Astrocyte of the hippocampus (primary cell): ENCODE measurements at places on chromosomes 2 and 18.

- peak; percentile 60 for DNase-seq
Observed at GRCh38 chr2:177489719-177490301, 97.2 kb downstream of the AGPS start.

GRCh38 chr2:96157649-96158553 is 12.7 kb upstream of the DUSP2 start:
- no peak for DNase-seq

GRCh38 chr18:33720133-33720532 is 142.1 kb downstream of the ASXL3 start:
- DNase-seq, result peak; percentile 17

DNA sequence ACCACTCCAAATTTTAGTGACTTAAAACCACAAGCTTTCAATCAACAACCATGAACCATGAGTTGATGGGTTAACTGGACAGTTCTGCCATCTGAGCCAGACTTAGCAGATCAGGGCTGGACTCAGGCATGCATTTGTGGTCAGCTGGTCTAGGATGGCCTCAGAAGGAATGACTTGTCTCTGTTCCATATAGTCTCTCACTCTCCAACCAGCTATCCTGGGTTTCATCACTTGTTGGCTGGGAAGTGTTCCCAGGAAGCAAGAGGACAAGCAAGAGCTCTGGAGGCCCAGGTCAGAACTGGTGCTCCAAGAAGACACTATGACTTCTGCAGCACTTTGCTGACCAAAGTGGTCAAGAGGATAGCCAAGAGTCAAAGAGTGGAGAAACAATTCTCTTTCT is 17.5 kb upstream of the MAP3K20 start:
- DNase-seq, result no peak

DNA sequence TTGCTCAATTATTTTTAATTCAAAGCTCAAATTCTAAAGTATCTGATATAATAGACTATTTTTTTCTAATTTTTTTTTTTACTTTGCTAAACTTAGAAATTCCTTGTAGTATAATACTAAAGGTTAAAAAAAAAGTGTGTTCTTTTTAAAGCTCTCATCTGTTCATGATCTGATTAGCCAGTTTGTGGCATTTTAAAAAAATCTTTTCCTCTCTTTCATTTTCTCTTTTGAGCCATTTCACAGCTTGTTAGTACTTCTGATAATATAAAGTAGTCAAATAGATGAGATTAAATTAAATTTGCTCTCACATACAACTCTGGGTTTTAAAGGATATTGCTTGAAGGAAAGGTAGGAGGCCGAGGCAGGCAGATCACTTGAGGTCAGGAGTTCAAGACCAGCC is 40.7 kb upstream of the NEMP2 start:
- no peak for DNase-seq

DNA sequence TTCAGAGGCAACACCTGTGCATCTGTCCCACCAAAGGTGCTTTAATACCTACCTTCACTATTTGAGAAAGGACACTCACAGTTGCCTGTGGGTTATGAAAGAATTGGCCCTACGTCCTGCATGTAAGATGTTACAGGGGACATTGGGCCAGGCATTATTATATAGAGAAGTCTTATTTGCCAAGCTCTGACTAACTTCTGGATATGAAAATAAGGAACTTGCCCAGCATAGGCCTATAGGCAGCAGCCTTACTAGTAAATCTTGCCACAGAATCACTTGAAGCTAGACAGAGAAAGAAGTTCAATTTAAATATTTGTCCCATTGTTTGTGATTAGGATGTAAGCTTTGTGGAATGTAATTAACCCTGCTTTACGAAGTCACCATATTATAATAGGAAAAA is 41.7 kb downstream of the NLRC4 start:
- DNase-seq, result no peak

DNA sequence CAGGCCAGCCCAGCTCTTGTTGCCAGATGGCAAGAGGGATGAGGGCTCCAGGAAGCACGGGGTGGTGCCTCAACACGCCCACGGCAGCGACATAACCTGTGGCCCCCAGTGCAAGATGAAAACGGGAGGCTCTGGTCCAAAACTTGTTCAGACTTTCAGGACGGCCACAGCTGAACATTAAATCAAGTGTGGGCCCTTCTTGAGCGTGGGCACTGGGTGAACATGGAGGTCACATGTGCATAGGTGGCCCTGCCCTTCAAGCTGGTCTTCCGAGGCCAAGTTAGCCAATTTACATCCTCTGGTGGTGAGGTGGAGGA is 77.5 kb downstream of the NDUFA10 start:
- no peak for DNase-seq

DNA sequence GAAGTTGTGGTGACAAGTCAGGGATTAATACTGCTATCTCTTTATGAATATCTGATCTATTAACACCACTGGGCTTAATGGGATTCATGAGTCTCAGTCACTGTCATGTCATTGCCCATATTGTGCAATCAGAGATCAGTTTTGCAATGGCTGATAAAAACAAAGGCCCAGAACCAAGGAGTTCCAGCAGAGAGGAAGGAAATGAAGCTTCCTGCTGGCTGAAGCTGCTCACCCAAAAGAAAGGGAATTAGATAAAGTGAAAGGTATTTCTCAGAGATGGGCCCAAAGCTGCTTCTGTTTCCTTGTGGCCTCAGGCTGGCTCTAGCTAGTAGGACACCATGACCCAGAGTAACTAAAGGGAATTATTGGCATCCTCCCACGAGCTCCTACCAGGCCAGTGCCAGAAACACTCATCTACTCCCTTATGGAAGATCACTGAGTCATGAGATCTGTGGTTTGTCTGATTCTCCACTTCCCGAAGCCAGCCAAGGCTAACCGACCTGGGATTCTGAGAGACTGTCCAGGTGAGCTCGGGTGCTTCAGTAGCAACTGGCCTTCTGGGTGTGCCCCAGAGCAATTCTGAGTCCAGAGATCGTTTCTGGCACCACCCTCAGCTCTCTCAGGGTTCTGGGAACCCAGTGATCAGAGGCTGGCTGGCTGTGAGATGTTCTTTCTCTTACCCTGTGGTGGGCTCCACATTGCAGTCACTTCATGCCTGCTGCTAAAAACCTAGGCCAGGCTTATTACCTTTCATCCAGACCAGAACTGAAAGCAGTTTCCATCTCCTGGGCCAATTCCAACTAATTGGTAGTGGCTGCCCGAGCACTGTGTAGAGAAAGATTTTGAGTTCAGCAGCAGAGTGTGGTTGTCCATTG is 129.5 kb upstream of the PELI1 start:
- DNase-seq, result peak; percentile 83

GRCh38 chr18:49850636-49851035 is 37.3 kb upstream of the ACAA2 start:
- no peak for DNase-seq

GRCh38 chr2:133500917-133501316 is 67.3 kb downstream of the NCKAP5 start:
- peak; percentile 32 for DNase-seq

- DNase-seq, result no peak
Observed at GRCh38 chr2:230874456-230874855, 9.7 kb downstream of the ITM2C start.

DNA sequence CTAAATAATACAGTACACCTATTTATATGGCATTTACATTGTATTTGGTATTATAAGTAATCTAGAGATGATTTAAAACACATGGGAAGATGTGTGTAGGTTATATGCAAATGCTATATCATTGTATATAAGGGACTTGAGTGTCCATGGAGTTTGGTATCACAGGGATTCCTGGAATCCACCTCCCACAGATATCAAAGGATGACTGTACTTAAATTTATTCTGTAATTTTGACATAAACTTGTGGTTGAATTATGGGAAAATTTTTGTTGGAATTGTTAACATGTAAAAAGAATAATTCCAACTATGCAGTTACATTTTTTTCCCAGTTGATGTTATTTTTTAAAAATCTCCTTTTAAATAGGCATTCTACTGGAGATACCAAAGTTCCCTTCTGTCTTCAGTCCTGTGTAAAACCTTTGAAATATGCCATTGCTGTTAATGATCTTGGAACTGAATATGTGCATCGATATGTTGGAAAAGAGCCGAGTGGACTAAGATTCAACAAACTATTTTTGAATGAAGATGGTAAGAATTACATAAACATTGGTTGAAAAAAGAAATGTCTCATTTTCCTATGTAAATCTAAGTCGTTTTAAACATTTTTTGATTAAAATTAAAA is 24.1 kb downstream of the GLS start:
- DNase-seq, result peak; percentile 24

GRCh38 chr2:16319551-16320121 is 346.0 kb downstream of the CYRIA start:
- DNase-seq, result no peak

GRCh38 chr2:99605036-99605435 is 115.2 kb upstream of the REV1 start:
- DNase-seq, result no peak

DNA sequence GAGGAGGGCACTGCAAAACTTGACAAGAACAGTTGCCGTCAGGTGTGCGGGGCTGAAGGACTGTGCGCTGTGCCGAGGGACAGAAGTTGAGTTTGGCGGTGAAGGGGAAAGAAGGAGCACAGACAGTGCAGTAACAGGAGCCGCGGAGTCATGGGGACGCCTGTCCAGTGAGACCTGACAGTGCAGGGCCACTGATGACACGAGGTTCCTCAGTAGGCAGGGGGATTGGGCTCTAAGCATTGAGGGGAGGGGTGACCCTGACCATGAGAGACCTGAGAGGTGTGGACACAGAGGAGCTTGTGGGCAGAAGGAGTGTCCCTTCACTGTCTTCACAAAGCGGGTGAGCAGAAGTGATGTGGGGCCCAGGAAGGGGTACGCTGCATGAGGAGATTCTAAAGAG is 104.8 kb downstream of the MTCL1 start:
- no peak for DNase-seq

DNA sequence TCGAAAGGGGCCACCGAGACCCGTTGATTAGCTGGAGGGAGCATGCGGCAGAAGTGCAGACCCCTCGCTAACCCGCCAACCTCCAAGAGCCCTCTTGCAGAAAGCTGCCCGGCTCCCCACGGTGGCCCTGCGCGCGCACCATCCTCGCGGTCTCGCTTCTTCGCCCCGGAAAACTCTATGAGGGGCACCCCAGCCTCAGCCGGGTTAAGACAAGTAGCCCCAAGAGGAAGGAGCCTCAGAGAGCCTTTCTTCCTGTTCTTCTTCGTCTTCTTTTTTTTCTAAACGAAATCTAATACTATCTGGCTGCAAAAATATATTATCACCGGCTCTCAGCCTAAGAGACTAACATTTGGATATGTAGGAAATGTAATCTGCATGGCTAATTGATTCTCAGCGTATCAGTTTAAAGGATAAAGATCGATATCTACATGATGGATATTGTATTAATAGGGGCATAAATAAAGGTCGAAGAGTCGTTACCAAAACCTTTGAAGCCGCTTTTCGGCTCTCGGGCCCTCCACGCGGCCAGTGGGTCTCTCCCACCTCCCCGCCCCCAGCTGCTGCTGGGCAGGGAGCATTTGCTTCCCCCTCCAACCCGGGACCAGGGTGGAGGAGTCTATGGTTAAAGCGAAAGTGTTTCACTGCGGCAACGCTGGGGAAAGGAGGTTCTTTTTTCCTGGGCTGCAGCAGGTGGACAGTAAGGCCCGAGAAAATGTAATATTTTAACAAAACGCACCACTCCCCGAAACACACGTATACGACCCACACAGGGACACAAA is 6.1 kb upstream of the PAX3 start:
- DNase-seq, result no peak

GRCh38 chr2:180927030-180927686 is 53.2 kb upstream of the UBE2E3 start:
- DNase-seq, result no peak

DNA sequence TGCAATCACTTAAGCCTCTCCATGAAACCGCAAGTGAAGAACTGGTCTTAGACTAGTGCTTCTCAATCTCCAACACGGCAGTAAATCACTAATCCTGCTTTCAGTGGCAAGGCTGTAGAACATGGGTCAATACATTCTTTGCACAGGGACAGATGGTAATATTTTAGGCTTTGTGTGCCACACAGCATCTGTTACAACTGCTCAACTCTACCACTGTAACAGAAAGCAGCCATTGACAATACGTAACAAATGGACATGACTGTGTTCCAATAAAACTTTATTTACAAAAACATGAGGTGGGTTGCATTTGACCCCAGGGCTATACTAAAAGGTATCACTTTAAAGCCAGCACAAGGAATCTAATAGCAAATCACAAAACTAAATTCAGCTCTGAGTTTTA is 51.1 kb downstream of the RNF152 start:
- DNase-seq, result no peak

GRCh38 chr18:24160086-24160485 is 21.2 kb downstream of the CABYR start:
- DNase-seq, result no peak

DNA sequence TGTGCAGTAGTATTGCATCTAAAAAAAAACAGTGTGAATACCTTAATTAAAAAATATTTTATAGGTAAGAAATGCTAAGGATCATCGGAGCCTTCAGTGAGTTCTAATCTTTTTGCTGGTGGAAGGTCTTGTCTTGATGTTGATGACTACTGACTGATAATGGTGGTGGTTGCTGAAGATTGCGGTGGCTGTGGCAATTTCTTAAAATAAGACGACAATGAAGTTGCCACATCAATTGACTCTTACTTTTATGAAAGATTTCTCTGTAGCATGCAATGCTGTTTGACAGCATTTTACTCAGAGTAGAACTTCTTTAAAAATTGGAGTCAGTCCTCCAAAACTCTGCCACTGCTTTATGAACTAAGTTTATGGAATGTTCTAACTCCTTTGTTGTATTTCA is 36.2 kb downstream of the GLS start:
- no peak for DNase-seq

DNA sequence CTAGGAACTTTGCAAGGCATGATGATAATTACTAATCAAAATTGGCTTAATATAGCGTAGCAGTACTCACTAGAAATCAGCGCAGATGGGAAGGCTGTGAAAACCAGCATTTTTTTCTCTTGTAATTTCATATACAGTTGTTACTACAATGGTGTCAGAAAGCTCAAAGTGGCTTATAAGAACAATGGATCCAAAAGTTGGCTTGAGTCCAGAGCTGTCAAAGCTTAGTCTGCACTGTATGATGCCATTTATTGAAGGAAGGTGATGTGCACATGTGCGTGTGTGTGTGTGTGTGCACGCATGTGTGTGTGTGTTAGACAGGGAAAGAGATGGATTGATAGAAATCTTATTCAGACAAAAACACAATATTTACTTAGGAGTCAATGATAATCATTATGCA is 341.3 kb downstream of the TGIF1 start:
- DNase-seq, result peak; percentile 24

- DNase-seq, result peak; percentile 16
Observed at GRCh38 chr2:163132850-163133249, 294.3 kb upstream of the KCNH7 start.

DNA sequence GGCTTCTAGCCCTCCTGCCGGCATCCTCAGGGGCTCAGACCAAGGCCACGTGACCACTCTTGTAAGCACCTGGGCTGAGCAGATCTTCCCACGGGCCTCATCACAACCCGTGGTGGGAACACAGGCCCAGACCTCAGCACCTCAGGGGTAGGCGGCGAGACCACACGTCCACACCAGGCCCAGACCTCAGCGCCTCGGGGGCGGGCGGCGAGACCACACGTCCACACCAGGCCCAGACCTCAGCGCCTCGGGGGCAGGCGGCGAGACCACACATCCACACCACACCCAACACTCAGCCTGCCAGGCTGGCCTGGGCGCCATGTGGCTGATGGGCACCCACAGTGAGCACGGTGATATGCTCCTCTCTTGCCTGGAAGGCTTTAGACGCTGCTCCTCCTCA is 334.4 kb upstream of the SALL3 start:
- DNase-seq, result no peak

GRCh38 chr2:36441065-36441625 is 85.6 kb downstream of the CRIM1 start:
- no peak for DNase-seq

- peak; percentile 41 for DNase-seq
Observed at GRCh38 chr18:36187826-36188721, 777 bp downstream of the MOCOS start.
